ENCODE measurements at places on chromosomes 11 and 22.

DNA sequence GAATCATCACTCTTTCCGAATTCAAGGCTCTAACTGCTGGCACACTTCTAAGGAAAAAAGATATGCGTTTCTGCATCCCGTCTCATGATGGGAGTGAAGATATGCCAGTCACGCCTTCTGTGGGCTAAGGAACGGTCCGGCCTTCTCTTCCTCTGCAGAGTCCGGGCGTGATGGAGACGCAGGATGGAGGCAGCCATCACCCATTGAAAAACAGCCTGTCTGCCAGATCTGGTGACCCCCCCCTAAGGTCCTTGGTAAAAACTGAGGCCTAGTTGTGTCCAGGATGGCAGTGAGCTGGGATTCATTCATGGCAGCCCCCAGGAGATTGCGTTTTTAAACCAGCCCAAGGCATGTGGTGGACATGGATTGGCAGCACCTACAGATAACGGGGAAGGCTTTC lies 6.9 kb upstream of the EFCAB6 start:
- no peak for DNase-seq

- no peak for DNase-seq
Observed at GRCh38 chr11:61650781-61651571, 29.2 kb upstream of the DAGLA start.

DNA sequence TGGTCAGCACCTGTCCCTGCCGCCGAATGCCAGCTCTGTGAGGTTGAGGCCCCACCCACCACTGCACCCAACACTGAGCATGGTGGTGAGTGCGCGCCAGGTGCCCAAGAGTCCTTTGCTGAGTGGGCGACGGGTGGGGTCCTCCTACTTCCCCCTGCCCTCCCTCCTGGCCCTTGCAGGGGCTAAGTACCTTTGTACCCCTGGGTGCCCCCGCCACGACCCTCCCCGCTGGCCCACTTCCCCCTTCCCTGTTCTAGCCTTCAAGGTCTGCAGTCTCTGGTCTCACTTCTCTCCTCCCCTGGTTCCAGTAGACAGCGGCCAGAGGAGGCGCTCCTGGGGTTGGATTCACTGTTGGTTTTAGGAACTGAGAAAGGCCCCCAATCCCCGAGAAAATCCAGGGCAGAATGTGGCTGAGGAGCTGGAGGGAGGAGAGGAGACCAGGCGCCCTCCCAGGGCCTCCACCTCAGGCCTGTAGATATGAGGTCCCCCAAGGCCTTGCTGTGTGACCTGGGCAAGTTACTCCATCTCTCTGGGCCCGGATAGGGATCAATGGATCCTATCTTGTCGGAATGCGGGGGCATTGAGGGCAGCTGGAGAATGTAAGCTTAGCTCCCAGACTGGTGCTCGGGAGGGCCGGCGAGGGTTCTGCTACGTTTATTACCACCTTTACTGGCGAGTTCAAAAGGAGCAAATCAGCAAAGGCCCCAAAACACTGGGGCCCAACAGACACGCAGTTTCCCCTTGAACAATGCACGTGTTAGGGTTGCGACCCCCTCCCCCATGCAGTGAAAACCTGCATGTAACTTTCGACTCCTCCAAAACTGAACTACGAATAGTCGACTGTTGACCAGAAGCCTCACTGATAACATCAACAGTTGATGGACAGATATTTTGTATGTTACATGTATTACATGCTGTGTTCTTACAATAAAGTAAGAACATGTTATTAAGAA lies 31.9 kb upstream of the SMIM38 start:
- DNase-seq: no peak

DNA sequence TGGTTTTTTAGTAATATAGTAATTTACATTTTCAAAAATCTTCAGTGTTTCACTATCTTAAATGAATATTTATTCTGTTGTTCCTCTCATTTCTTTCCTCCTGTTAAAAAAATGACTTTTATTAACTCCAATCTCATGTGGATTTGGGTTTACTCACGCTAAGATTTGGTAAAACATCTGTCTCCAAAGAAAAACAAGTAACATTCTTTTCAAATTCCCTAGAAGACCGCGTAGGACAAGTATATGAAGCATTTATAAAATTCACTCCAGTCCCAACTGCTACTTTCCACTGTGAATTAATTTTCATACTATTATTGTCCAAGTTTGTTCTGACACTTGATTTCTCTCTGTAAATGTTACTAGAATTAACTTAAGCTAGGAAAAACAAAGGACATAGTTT lies 26.2 kb downstream of the SBF2 start:
- DNase-seq: no peak

GRCh38 chr11:13007182-13008060 lies 1.7 kb upstream of the RASSF10 start:
- DNase-seq: no peak

DNA sequence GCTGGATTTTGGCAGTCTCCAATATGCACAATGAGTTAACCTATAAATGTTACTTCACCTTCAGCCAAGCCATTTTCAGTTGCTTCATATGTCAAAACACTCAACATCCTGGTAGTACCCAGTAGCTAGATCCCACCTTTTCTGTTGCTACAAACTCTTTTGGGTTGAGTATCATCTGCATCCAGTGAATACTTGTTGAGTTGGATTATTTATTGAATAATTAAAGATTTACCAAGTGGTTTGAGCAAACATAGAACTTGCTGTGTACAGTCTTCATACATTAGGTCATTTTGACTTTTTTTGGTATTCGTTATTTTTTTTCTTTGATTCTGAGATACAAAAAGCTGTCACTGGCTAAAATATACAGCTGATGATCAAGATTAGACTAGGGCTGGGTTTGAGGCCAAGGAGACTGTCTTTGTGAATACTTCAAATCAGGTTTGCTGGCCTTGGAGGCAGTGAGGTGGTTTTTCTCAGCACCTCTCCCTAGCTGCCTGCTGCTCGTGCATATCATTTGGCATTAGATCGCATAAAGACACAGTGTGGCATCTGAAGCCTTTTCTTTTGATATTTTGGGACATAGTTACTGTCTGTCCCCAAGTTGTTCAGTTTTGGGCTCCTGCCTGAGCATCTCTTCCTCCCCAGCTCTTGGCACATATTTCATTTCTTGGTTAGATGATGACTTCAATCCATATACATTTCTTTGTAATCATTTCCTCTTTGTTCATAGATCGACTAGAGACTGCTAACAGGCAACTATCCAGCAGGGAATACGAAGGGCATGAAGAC lies 62.8 kb downstream of the AMOTL1 start:
- no peak for DNase-seq
